Sigmoid colon (tissue), 7 donors: ENCODE measurements at places on chromosomes 13 and 19. TPM values are rescaled to one million over a fixed set of nuclear protein-coding genes. Genes with fewer than 3 reads are reported as not detected.

SLC10A2 gene
- polyA plus RNA-seq = not detected

GRCh38 chr13:42119875-42120274 is 71.4 kb downstream of the DGKH start:
- no peak for DNase-seq

DNA sequence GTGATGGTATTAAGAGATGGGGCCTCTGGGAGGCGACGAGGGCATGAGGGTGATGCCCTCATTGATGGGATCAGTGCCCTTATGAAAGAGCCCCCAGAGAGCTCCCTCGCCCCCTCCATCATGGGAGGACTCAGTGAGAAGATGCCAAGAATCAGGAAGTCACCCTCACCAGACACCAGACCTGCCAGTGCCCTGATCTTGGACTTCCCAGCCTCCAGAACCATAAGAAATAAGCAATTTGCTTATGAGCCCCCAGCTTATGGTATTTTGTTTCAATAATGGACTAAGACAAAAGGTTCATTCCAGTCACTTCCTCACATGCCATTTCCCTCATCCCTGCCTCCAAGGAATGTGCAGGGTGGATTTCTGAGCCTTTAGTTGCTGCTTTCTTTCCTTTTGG is 129.7 kb downstream of the KDM4B start:
- DNase-seq = no peak

DNA sequence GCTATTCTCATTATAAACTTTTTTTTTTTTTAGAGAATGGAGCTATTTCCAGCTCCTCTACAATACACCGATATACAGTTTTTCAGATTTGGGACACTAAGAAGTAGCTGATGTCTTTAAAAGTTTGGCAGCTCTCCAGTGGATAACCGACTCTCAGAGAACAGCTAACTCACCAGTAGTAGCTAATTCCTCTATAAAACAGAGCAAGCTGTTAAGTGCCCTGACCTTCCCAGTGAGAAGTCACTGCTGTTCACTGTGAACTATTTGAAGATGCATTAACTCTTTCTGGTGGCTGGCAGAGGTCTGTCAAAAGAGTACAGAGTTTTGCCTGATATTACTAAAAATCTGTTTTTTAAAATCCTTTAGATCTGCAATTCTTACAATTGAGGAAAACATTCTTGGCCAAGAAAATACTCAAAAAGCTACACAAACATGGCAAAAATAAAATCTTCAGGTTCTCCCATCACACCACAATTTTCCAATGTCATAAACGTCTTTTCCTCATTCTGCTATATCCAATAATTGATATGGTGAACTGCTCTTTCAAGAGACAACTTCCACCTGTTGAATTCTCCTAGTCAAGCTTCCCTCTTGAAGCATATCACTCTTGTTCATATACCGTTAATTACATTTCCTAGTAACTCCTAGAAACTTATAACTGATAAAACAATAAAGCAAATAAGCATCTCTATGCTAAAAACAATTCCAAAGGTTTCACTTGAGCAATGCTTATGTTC is 44.2 kb downstream of the TBC1D4 start:
- no peak for DNase-seq

DNA sequence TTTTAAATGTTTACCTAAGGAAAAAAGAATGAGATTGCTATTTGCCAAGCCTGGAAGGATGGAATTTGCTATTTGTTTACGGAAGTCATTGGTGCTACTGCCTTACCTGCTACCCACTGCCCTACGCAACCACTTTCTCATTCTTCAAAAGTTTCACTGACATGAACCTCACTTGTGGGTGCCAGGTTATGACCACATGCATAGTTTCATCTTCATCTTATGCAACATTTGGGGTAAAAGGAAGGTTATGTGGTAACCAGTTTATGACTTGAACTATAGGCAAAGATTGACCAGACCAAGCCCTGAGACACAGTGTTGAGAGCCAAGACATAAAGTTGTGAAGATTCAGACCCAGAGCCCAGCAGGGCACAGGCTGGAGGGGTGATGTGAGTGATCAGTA is 142.5 kb downstream of the LACC1 start:
- DNase-seq = no peak

DNA sequence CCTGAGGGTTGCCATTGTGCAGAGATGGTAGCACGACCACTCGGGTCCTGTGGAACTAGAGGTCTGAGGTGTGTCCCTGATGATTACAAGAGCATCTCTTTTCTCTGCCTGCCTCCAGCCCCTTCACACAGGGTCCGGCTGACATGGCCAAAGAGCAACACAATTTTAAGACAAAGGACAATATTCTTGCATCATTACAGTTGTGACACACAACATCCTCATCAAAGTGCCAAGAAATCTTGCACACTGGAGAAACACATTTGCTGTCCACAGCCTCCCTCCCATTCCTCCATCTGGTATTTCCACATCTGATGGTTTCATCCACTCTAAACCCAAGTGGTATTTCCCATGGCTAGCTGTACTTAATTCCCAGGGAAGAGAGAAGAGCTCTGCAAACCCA is 12.8 kb downstream of the COL4A1 start:
- DNase-seq = peak; percentile 67

- no peak for DNase-seq
Observed at GRCh38 chr19:979318-979741, 4.8 kb upstream of the WDR18 start.

DNA sequence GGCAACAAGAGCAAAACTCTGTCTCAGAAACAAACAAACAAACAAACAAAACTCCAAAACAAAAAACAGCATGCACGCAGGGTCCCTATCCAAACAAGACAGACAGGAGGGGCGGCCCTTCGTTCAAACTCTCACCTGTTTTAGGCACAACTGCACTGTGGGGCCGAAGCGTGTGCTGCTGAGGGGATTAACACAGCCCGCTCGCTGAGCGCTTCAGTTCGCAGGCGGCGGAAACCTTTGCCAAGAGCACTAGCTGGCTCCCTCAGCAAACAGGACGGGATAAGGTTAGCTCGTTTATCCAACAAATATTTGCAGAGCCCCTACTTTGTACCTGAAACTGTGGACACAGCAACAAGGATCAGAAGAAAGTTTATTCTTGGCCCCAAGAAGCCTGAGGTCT is 1.6 kb upstream of the ADPRHL1 start:
- DNase-seq = no peak

- DNase-seq = no peak
Observed at GRCh38 chr19:16470911-16471811, 609 bp downstream of the EPS15L1 start.

GRCh38 chr13:30043631-30043925 is 193.2 kb upstream of the UBL3 start:
- DNase-seq = no peak

DNA sequence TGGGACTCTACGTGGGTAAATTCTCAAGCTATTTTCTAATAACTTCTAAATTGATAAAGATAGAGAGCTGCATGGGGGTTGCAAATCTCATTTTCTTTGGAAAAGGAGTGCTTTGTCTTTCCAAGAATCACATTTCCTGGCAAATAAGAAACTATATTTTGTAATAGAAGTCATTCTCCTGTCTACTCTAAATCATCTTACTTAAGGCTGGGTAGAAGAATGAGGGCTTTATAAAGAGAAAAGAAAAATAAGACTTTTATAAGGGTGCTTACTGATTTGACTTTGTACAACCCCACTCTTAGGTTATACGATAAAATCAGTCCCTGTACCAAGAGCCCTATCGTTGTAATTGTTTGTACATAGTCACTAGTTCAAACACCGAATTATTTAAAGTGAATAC is 14.9 kb downstream of the ITGBL1 start:
- DNase-seq = no peak

DNA sequence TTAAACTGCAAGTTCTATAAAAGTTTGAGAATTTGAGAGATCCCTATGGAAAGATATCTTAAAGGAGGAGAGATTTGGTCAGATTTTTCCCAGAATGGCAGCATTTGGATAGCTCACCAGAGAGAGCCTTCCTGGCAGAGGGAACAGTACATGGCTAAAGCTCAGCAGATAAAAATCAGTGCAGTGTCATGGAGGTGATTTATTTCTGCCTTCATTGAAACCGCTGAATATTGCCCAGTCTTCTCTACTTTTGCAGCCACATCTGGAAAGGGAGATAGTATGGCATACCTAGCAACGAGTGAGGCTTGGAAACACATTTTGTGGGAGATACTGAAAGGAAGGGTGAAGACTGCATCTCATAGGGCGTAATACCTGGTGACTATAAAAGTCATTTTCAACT is 155.2 kb downstream of the RFC3 start:
- DNase-seq = no peak

DNA sequence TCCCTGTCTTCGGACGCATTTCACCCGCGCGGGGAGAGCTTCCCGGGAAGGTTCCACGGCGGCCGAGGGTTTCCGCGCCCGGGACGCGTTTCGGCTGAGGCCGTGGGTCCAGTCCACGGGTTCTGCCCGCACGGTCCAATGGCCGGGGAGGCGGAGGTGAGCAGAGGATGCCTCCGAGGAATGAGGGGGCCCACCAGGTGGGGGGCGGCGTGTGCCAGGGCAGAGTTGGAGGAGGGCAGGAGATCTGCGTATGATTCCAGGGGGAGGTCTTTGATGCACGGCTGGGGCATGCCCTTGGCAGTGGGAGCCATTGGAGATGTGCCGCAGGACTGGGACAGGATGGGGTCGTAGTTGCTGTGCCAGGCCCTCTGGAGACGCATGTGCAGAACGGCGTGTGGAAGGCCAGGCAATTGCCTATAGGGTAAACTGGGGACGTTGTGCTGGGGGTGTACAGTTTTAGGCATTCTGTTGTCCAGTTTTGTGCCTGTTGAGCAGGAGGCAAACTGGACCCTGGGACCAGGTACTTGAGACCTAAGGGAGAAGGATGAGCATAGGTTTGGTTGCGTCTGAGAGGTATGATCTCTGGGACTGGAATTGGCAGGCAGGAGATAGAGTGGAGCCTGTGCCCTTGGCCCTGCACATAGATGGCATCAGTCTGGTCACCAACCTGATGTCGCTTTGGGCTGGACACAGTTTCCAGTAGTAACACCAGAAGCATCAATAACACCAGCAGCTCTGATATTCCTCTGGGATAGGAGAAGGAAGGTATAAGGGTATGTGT is 751 bp downstream of the ZNF584 start:
- DNase-seq = peak; percentile 68

LGI4 gene
- 35.7 TPM for polyA plus RNA-seq

DNA sequence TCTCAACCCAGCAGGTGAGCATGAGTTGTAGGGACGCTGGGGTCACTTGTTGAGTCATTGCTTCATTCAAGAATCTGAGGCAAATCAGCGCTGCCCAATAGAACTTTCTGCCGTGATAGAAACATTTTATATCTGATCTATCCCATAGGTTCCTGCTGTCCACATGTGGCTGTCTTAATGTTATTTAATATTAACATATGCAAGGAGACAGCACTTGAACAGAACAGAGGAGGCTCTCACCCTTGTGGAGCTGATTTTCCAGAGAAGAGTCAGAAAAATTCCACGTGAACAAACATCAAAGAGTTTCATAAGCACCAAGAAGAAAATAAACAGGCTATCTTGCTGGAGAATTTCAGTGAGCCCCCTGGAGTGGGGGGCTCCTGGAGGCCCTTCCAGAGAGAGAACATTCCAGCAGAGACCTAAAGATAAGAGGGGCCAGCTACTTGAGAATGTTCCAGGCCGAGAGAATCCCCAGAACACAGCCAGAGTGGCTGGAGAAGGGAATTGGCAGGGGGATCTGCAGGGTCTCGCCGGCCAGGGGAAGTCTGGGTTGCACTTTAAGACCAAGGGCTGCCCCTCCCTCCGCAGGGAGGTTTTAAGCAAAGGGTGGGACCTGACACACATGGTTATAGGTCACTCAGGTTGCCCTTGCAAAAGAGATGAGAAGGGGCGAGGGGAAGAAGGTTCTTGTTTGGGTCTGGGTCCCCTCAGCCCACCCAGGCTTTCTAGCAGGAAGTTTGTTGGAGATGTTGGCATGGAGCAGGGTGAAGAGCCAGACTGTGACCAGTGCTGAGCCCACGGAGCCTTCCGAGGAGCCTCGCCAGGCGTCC is 135.7 kb downstream of the CRYL1 start:
- DNase-seq = no peak

- DNase-seq = no peak
Observed at GRCh38 chr19:44202470-44202869, 9.9 kb upstream of the ZNF227 start.

- DNase-seq = no peak
Observed at GRCh38 chr13:87356314-87356713, 314.9 kb upstream of the SLITRK5 start.

GRCh38 chr13:99774644-99775043 is 196.9 kb downstream of the ZIC5 start:
- no peak for DNase-seq

GRCh38 chr13:111370570-111371535 is 50.4 kb downstream of the TEX29 start:
- DNase-seq = no peak

GRCh38 chr13:26847281-26847680 is 86.7 kb upstream of the GPR12 start:
- no peak for DNase-seq

CEACAM8 gene
- polyA plus RNA-seq = 0.76 TPM

CYP2F1 gene
- not detected for polyA plus RNA-seq

GRCh38 chr13:108383667-108384066 is 114.1 kb downstream of the TNFSF13B start:
- DNase-seq = no peak

- no peak for DNase-seq
Observed at GRCh38 chr13:40488869-40489391, 177.5 kb downstream of the FOXO1 start.

URAD gene
- 15.4 TPM for polyA plus RNA-seq

DNA sequence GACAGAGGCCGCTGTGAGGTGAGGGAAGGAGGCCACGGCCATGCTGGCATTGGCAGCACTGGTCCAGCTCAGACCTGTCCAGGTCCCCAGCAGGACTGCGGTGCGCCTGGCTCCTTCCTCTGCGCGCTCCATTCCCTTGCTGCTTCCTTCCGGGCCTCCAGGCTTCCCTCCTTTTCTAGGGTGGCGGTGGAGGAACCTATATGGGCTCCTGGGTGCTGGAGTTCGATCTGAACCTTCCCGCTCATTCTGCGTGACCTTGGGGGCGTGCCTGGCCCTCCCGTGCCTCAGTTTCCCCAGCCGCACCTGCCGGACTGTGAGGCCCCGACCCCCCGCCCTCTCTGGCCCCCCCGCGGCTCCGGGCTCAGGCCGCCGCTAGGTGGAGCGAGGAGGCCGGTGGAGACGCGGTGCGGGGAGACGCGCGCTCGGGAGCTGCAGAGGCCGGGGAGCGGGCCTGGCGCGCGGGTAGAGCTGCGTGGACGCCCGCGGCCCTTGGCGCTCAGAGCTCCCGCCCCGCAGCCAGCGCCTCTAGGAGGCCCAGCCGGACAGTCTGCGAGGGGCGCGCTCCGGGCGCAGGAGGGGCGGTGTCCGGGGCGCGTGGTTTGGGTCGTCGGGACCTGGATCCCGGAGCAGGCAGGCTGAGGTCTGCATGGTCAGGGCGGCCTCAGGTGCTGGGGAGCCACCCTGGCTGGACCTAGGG is 29.9 kb downstream of the EFNA2 start:
- DNase-seq = no peak

MATK gene
- polyA plus RNA-seq = 6.6 TPM

GRCh38 chr19:51098365-51099046 is 9.7 kb downstream of the CTU1 start:
- peak; percentile 83 for DNase-seq

PCSK4 gene
- 1.2 TPM for polyA plus RNA-seq

- DNase-seq = no peak
Observed at GRCh38 chr13:75715601-75716523, 79.7 kb downstream of the LMO7 start.
